ENCODE measurements at places on chromosomes 5 and 9. TPM values are rescaled to one million over a fixed set of nuclear protein-coding genes. Genes with fewer than 3 reads are reported as not detected.

ENTREP1 gene
- not detected for total RNA-seq

DAPK1 gene
- 6.8 TPM for total RNA-seq

PCDHB14 gene
- total RNA-seq: not detected

TAF11L5 gene
- not detected for total RNA-seq

PCDHGB7 gene
- not detected for total RNA-seq

OTP gene
- 0.05 TPM for total RNA-seq

SHISAL2B gene
- total RNA-seq: not detected

PCAT7 gene
- not detected for total RNA-seq

DNA sequence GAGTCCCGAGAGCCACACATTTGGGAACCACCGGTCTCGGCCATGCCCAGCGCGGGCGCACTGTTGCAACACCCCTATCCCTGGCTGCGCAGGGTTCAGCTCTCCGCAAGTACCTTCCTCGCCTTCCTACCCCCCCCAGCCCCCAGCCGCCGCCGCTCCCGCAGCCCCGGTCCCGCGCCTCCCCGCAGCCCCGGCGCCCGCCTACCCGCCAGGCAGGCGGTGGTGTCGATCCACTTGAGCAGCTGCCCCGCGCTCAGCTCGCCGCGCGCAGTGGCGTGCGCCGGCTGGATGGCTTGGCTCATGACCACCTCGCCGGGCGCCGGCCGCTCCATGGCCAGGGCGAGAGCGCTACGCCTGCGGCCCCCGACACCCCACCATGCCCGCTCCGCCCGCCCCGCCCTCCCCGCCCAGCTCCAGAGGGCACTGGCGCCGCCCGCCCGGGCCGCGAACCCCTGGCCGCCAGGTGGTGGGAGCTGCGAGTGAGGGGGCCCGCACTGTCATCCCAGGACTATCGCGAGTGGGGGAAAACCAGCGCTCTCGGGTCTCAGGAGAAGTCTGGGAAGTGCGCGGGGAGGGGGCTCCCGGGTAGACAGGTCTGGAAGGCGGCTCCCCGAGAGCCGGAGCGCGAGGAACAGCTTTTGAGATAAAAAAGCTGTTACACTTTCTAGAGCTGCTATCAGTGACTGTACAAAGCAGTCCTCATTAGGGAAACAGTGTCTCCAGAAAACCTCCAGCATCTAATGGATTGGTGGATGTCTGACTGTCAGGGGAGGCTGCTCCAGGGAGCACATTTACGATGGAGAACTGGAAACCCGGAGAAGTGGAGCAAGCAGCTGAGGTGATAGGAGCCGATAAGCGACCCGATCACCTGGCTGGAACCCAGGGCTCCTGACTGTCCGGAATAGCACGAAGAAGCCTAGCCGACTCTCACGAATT lies at the start of gene ACOT12:
ACOT12 (minus strand) TSS at position 352 of the 936 bp plus-strand sequence; CDS start at position 332, 20 bp downstream.
- DNase-seq: no peak

DNA sequence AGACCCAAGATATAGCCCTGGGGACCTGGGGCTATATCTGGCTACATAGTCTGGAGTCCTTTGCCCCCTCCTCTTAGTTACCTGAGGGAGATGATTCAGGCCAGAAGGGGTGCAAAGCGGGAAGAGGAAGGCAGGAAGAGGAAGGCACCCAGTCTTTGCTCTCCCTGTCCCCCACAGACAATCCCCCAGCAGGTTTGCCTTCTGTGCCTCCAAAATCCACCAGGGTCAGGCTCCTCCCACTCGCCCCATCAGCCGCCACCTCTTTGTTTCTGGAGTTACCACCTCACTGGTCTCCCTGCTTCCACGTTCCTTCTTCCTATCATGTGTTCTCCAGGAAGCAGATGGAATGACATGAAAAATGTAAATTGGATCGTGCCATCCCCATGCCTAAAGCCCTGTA lies 31.2 kb upstream of the FABP6 start:
- no peak for DNase-seq

DNA sequence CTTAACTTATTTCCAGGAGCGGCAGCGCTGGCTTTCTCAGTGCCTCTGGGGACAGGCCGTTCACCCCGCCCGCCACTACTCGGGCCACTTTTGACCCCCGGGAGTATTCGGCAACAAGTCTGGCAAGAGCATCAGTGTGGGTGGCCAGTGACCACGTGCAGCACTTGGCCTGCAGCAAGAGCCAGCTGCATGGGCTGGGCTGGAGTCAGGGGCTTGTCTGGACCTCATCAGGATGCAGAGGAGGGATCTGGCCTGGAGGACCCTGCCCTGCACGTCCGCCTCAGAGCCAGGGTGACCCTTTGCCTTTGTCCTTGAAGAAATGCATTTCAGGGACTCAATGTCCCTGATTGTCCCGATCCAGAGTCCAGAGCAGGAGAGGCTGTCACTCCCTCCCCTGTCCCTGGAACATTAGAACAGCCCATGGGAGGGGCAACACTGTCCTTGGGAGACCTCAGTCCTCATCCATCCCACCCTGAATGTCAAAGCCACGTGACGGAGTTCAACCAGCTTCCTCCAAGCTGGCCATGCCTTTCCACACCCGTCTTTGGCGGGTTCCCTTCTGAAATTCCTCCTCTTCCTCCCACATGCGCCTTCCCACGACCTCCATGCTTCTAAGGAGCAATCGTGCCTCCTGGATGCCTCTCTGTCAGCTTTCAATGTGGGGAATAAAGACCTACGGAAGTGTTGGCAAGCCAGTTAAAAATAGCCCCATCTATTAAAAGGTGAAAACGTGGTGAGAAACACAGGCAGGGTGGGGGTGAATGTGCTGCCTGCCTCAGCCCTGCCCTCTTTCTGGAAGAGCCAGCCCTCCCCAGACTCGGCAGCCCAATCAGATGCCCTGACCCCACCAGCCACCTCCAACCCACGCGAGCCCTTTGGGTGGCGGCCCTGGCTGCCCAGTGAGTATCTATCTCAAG lies 99.0 kb downstream of the OLFM1 start:
- no peak for DNase-seq

- DNase-seq: no peak
These were observed 94.1 kb downstream of the RXRA start for GRCh38 chr9:134420281-134420845.

DNA sequence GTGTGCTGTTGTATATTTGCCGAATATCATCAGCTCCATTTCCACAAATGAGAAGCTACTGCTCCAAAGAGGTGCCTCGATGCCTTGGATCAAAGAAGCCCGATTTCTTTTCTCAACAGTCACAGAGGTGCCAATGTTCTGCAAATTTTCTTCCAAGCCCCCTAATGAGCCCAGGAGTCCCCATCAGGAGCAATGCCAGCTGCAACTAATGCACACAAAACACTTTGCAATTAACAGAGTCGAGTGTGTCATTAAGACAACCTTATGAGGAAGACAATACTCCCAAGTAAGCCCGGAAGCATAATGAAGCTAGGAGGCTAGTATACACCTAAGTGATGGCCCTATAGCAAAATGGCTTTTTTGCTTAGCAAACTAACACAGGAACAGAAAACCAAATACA lies 247.0 kb downstream of the TRIM32 start:
- no peak for DNase-seq

DNA sequence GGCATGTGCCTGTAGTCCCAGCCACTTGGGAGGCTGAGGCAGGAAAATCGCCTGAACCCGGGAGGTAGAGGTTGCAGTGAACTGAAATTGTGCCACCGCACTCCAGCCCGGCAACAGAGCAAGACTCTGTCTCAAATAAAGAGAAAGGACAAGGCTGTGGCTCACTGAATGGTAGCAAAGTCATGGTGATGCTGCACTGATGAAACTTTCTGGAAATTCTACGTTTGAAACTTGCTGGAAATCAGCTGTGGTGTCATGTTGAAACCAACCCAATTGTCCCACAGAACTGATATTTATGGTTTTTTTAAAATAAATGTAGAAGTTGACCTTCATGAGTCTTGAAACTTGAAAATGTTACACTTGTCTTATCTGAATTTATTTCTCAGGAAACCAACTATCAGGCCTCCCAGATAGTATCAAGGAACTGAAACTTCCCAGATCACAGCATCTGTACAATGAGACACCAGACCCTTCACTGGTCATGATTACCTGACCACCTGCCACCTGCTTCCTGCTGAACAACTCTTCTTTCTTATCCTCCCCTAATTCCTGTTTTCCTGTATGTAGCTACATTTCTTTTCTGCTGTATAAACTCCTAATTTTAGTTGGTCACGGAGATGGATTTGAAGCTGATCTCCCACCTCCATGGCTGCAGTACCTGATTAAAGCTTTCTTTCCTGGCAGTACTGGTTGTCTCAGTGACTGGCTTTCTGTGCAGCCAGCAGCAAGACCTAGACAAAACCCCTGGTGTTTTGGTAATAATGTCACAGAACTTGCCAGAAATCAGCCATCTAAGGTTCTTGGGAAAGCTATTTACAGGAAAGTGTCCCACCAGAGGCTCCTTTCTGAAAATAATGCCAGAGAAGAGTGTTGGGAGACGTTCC lies 5.6 kb upstream of the TBC1D13 start:
- DNase-seq: no peak

- DNase-seq: no peak
These were observed 10.7 kb upstream of the SPARC start for GRCh38 chr5:151697452-151697851.

DNA sequence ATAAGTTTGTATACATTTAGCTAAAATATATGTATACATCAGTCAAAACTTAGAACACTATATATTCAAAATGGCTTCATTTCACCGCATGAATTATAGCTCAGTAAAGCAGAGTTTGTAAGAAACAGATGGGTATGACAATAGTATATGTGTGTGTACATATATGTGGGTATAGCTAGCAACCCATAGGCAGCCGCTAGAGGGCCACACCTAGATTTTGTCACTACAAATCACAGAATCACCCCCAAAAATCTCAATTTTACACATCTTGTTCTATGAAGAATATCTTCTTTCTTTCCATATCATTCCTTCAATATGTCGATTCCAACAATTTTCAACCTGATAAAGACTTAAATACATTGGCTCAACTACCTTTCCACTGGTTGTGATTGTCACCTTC lies 357.8 kb upstream of the CCNG1 start:
- DNase-seq: no peak

DNA sequence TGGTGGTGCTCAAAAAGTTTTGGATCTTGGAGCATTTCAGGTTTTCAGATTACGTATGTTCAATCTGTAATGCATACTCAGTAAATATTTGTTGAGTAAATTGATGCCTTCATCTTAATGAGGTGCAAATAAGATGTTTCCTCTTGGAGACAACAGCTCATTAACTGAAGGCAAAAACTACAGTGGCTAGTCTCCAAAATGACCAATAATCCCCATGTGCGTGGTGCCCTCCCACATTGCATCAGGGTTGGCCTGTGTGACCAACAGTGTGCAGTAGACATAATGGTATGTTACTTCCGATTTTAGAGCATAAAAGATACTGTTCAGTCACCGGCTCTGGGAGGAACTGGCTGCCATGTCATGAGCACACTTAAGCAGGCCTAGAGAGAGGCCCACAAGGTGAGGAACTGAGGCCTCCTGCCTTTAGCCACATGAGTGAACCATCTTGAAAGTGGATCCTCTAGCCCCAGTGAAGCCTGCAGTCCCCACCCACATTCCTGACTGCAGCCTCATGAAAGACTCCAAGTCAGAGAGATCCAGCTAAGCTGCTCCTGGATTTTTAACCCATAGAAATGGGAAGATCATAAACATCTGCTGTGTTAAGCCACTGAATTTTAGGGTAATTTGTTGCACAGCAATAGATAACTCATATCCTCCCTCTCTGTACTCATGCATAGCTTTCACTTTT lies 55.7 kb downstream of the LIFR start:
- no peak for DNase-seq

DNA sequence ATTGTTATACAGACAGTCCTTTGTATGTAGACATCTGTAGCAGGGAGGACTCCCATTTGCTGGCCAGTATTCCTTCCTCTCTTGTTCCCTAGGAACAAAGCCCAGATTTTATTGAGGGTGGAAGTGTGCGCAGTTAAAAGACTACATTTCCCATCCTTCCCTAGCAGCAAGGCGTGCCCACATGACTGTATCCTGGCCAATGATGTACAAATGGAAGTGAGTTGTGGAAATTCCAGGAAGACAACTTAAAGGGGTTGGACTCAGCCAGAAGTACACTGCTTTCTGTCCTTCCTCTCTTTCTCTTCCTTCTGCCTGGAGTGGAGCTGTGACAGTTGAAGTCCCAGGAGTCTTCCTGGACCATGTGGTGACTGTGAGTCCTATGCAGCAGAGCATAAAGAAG lies 89.0 kb downstream of the HRH2 start:
- peak; percentile 38 for DNase-seq
